ENCODE measurements at places on chromosomes 4 and X.

DNA sequence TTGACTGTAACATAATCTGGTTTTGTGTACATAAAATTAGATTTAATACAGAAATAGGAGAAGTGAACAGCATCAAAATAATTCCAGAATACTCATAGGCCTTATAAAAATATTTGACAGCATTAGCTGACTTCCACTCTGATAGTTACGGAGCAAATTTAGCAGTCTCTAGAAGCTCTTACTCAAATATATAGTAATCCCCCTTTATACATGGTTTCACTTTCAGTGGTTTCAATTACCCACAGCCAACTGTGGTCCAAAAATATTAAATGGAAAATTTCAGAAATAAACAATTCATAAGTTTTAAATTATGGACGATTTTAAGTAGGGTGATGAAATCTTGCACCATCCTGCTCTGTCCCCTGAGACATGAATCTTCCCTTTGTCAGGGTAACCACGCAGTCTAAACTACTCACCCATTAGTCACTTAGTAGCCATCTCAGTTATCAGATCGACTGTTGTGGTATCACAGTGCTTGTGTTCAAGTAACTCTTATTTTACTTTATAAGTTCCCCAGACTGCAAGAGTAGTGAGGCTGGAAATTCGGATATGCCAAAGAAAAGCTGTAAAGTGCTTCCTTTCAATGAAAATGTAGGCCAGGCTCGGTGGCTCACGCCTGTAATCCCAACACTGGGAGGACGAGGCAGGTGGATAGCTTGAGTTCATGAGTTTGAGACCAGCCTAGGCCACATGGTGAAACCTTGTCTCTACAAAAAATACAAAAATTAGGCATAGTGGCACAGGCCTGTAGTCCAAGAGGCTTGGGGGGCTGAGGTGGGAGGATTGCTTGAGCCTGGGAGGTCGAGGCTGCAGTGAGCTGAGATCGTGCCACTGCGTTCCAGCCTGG is 17.2 kb upstream of the RTL9 start:
- no peak for DNase-seq

GRCh38 chr4:108834835-108835384 is 72.1 kb upstream of the ETNPPL start:
- DNase-seq, result peak; percentile 6

DNA sequence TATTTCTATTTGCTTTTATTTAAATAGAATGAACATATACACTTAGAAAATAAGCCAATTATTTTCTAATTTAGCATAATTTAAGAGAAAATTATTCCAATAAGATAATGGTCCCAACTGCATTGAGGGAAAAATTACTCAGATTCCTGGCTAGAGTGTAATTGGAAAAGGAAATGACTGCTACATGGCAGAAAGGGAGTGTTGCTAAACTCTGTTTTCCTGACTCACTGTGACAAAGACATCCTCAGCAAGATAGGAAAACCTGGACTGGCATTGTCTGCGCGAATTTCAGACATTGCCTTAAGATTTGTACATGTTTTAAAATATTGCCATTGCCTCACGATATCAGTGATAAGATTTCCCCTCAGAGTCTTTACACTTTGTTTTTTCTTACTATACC is 8.2 kb downstream of the TNIP3 start:
- DNase-seq, result peak; percentile 62

- no peak for DNase-seq
These were observed 14.3 kb downstream of the ANTXR2 start for GRCh38 chr4:80058740-80059139.

GRCh38 chr4:25884031-25884782 is 21.4 kb upstream of the SEL1L3 start:
- no peak for DNase-seq

DNA sequence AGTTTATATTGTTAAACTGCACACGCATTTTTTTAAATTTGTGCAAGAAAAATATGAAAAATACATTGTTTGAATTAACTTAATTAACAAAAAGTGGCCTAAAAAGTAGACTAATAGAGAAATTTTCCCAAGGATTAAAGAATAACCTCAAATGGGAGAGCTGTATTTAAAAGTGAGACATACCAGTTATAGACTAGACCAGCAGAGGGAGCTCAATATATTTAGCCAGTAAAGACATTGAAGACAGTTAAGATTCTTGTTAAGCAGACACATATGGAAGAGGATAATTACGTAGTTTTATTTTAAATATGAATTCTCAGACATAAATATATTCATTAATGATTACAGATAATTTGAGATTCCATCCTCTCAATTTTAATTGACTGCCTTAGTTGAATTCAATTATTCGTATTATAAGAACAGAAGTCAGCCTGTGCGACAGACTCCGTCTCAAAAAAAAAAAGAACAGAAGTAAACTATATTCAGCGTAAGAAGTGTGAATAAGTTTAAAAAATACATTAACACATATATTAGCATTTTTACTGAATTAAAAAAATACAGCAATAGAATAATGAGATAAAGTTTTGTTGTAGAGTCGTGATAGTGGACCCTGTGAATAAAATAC is 64.8 kb downstream of the GLRA3 start:
- peak; percentile 21 for DNase-seq

DNA sequence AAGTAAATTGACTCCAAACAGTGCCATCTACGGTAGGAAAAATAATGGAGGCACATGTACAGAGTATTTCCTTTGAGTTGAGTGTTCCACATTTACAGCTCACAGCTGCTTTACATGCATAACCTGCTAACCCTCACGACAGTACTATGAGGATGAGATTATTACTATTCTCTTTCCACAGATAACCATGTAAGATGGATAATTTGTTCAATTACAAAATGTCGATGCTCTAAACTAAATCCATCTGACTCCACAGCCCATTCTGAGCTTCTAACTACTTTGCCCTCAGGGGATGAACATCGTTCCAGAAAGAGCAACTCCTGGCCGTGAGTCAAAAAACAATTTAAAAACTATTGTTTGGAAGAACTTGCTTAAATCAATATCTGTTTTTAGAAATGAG is 330.4 kb upstream of the NWD2 start:
- no peak for DNase-seq

GRCh38 chr4:55758570-55758969 is 61.0 kb upstream of the EXOC1L start:
- no peak for DNase-seq

- no peak for DNase-seq
These were observed 233.5 kb downstream of the DCTD start for GRCh38 chr4:182683661-182684060.

DNA sequence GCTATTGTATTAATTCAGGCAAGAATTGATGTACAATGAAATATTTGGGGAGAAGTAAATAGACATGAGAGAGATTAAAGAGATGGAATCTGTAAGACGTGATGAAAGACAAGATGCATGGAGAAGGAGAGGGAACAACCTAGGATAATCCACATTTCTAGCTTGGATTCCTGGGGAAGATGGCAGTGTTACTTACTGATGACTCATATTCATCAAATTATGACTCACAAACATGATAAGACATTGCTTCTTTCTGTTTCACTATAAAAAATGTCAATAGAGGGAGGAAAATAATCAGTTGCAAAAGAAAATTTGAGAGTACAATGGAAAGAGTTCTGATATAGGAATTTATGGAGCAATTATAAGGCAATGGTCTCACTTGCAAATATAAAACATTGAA is 104.1 kb upstream of the BMP3 start:
- no peak for DNase-seq

DNA sequence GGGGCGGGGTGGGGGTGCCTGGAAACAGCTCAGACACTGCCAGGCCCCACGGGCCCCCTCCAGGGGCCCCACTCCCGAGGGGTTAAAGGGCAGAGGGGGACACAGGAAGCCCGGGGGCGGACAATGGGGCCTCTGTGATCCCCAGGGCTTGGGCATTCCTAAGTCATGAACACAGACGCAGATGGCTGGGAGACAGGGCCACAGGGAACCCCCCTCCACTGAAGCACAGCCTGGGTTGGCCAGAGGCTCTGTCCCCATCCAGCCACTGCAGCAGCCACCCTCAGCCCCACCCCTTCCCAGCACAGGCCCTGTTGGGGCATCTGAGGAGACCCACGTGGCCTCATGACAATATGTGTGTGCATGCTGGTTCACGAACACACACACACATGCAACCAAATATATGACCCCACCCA is 3.9 kb downstream of the L1CAM start:
- peak; percentile 61 for DNase-seq
